ENCODE measurements at places on chromosomes 3 and 15.
A peak's percentile ranks its signal among the peaks of the same experiment; 100 is the strongest.

DNA sequence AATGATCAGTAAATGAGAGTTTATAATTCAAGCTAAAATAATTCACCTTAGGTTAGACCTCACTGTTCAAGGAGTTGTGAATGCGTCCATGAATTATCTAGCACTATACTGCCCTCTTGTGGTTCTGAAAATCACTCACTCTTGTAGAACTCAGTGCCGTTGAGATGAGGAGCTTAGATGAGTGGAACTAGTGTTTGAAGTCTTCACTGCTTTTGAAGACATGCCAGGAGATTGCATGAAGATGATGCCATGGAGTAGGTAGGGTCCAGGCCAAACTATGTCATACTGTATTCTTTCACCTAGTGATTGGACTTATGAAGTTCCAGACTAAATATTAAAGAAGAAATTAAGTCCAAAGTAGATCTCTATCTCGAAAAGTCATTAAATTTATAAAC, 28.8 kb downstream of the LYSMD4 start:
- DNase-seq = peak; percentile 96

DNA sequence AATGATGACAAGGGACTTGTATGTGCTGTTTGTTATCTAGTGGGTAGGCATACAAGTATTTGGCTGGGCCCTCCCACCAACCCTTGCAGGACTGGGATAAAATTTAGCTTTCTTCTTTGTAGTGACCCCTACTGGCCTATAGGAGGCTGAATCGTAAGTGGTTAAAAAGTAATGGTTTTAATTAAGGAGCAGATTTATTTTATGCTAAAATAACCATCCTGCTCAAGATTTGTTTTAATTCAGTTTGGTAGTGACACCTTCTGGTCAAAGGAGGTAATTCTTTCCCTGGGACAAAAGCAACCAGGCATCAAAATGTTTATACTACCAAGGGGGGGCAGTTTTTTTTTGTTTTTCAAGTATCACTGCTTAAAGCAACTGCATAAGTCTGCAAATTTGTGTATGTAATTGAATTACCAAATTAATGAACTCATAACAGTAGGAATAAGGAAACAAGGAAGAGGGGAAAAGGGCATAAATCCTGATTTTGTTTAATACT, 70.7 kb downstream of the TOP2B start:
- DNase-seq = peak; percentile 90

DNA sequence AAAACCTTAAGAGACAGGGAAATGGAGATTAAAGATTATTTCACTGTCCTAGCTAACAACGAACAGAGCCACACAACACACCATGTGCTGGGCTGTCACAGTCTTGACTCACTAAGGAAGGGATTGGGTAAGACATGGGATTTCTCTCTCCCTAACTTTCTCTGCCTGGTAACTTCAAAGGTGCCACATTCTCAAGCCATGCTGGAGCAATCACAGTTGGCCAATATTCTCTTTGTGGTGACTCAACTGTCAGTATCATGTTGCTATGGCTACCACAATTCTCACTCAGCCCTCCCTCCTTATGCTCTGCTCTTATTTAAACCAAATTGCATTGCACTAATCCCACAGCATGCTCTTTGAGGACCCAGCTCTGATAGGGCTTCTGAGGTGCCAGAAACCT, 74.0 kb downstream of the OXNAD1 start:
- DNase-seq = no peak

- no peak for DNase-seq
These were observed 116.1 kb downstream of the KCNH8 start for GRCh38 chr3:19264424-19264823.

DNA sequence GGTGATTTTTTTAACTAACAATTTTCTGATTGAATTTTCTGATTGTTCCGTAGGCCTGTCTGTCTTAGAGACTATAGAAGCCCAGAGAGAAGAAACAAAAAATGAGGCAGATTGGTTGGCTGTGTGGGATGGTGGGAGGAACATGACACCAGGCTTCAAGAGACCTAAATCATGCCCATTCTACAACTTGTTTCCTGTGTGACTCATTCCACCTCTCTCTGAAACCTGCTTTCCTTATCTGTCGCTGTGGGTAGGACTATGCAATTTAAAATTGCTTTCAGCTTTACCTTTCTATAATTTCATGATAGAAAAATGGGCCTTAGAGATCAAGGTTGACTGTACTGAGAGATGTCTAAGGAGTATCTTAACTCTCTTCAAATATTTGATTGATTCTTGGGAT, 44.5 kb downstream of the OXNAD1 start:
- no peak for DNase-seq

GRCh38 chr15:77573802-77574201, 58.9 kb downstream of the LINGO1 start:
- peak; percentile 58 for DNase-seq

DNA sequence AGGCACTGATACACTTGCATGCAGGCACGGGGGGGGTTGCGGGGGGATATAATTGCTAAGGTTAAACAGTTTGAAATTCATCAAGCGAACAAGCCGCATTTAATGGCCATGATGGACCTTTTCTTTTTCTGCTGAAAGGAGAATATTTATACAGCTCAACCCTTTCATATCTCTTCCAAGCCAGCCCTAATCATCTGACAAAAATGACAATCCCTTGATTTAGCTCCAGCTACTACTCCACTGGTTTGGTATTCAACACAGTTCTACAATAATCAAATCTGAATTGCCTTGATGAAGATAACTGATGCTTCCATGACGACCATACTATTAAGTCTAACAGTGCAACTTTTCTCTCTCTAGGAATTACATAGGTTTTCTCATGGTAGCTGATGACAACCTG, 374.9 kb downstream of the PLCL2 start:
- DNase-seq = no peak

DNA sequence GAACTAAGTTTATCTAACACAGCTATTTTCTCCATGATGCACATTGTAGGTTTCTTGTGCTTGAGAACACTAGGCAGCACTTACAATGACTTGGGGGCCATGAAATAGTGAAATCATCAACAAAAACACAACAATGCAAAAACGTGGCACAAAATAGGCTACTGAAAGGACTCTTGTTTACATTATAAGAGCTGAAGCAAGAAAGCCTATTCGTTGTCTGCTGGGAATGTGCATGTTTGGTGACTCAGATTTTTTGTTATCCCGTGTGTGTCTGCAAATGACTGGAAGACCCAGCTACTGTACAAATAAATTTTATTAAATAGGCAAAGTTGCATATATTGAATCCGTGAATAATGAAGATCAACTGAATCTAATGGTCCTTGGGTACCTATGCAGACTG, 85.0 kb downstream of the TCF12 start:
- no peak for DNase-seq

DNA sequence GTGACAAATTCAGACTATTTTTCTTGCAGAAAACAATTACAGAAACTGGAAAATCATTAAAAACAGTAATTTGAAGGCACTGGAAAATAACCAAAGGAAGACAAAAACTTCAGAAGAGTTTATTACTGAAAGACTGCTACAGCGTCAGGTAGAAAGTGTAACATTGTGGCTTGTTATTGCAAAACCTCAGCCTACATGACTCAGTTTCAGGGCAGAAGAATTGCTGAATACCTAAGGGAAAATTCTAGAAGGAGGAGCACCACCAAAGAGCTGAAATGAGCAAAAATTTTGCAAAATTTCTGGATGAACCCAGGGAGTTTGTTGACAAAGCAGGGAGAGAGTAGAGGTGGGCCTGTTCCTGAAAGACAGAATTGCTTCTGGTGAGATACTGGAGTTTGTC, 219.6 kb downstream of the C3orf38 start:
- no peak for DNase-seq

- no peak for DNase-seq
These were observed 46.9 kb upstream of the NEDD4 start for GRCh38 chr15:56040081-56041035.

GRCh38 chr3:27503526-27503925, 19.3 kb upstream of the SLC4A7 start:
- DNase-seq = no peak

GRCh38 chr3:58633157-58633865, 33.3 kb downstream of the FAM3D start:
- DNase-seq = no peak

DNA sequence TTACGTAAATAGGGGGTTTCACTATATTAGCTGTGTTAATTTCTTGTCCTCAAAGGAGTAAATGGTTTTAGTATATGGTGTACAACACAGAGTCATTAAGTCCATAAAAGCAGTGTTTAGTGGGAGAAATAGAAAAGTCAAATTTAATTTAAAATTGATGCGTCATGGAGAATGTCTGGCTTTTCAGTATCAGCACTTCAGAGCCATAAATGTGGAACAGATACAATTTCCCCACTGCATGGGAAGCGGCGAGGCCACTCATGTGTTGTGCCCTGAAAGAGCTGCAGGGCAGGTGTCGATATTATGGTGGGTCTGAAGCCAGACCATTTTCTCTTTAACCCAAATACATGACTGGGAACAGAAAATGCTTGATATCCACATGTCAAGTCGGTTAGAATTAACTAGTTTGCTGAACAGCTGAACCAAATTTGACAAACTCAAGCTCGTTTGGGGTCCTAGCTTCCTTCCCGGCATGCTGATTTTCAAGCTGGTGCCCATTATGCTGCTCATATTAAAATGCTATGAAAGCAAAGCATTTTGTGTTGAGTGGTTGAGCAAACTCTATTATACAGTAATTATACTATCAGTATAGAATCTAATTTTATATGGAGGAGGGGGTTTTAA, 364.6 kb upstream of the TBL1XR1 start:
- no peak for DNase-seq

DNA sequence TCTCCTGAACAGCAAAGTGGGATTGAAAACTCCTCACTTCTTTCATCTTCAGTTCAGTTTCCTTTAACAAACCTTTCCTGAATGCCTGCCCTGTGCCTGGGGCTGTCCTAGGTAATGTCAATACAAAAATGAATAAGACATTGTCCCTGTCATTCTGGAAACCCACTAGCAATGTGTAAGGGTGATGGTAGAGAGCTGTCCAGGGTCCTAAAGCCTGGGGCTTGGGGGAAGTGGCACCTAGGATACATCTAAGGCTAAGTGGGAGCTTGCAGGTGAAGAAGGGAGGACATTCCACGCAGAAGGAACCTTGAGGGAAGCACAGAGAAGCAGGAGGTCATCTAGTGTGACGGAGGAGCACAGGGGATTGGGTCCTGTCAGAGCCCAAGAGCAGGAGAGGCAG, 212.7 kb upstream of the PPP2R3A start:
- peak; percentile 9 for DNase-seq

DNA sequence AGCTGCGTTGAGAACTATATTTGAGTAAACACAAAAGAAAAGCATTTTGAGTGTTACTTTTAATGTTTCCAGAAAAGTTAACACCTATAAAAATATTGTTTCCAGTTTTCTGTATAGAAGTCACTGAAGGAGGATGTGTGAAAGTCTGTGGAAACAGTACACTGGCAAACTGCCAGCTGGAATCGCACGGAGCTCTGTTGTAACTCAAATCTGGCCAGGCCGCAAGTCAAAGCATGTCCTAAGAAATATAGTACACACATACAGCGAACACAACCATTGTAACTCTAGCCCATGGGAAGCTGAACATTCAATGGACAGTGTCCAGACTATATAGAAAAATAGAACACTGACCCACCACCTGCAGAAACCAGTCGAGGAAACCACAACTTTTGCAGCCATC, 657.2 kb downstream of the FHIT start:
- no peak for DNase-seq

GRCh38 chr3:65953881-65954733, 84.6 kb downstream of the MAGI1 start:
- no peak for DNase-seq

DNA sequence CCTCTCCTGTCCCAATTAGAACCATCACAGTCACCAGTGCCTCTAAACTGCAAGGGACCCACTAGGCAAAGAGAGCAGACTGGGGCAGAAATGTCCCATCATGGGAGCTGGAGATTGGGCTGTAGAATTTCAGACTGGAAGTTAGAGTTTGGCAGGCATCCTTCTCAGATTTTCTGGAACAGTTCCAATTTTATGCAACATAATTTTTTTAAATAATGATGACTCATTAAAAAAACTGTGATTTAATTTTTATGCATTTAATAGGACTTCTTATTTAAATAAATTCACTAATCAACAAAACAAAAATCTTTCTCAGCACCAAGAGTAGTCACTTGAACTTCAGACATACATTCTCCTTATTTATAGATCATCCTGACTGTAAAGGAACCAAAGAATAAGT, 84.6 kb upstream of the SLC7A14 start:
- no peak for DNase-seq

- DNase-seq = no peak
These were observed 84.2 kb downstream of the SEC22A start for GRCh38 chr3:123285931-123286307.

DNA sequence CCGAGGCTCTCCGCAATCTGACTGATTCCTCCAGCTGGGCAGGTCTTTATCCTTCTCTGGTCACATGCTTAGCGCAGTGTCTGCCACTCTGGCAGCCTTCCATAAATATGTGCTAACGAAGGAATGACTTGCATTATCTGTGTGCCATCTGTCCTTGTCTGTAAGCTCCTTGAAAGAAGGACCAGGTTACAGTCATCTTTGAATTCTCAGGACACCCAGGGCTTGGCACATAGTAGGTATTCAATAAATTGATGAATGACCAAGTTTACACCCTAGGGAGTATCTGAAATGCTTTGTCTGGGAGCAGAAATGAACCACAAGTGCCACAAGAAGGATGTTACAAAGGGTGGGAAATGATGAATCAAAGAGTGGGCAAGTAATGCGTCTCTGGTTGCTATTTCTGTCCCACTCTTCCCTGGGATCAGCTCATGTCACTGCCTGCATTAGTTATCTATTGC, 16.5 kb upstream of the FAM3D start:
- DNase-seq = no peak

DNA sequence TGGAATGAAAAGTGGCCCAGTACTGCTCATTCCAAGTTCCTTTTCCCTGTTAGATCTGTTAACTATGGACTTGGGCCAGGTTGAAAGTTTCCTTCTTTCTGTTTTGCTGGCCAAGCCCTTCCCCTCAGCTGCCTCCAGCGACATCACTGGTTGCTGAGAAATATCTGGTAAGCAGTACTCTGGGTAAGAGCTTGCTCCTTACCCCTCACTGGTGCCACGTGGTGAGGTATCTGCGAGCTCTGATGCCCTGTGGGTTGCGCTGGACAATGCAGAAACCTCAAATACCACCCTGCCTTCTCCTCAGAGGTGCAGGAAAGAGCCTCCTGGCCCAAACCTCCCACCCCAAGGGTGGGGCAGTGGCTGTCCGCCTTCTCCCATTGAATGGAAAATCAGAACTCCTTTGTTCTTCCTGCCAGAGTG, 42.9 kb upstream of the APH1B start:
- no peak for DNase-seq

DNA sequence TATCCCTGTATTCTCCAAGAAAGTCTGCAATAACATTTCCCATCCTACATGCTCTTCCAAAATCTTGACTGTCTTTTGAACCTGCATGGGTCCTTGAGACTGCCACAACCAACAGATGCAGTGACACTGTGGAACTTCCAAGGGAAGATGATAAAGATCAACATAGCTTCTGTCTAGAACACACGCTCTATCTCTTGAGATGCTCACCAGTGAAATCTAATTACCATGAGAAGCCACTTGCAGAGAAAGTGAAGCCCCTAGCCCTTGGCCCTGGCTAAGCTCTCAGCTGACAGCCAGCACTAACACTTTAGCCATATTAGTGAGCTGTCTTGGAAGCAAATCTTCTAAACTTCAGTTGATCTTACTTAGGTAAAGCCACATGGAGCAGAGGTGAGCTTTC, 36.6 kb downstream of the EOMES start:
- no peak for DNase-seq

All from NAMALWA (cell line).